Right forelimb (tissue), 1 donor: ENCODE measurements at places on chromosomes 16 and 17.

- DNase-seq: no peak
Measured at GRCh38 chr16:66927918-66928649, 2.7 kb upstream of the RRAD start.

GRCh38 chr16:22109258-22109898, 17.0 kb downstream of the VWA3A start:
- no peak for DNase-seq

- DNase-seq: peak; percentile 44
Measured at GRCh38 chr16:88007321-88007731, 56.1 kb downstream of the BANP start.

GRCh38 chr17:55284001-55284884, 19.5 kb downstream of the HLF start:
- no peak for DNase-seq

DNA sequence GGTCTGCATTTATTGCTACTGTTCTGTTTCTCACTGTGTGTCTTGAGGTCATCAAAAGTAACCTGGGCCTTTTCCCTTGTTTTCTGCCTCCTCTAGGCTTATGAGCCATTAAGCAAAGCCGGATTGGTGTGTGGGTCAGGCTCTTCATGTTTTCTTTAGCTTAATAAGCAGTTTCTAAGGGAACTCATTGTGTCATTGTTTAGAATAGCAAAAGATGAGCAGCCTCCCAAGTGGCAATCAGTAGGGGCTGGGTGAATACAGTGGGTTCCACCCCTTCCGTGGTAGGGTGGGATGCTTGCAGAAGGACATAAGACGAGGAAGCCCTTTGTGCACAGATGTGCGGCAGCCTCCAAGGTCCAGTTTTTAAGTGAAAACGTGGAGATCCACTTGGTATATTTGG, 34.5 kb downstream of the ABCC1 start:
- DNase-seq: no peak

DNA sequence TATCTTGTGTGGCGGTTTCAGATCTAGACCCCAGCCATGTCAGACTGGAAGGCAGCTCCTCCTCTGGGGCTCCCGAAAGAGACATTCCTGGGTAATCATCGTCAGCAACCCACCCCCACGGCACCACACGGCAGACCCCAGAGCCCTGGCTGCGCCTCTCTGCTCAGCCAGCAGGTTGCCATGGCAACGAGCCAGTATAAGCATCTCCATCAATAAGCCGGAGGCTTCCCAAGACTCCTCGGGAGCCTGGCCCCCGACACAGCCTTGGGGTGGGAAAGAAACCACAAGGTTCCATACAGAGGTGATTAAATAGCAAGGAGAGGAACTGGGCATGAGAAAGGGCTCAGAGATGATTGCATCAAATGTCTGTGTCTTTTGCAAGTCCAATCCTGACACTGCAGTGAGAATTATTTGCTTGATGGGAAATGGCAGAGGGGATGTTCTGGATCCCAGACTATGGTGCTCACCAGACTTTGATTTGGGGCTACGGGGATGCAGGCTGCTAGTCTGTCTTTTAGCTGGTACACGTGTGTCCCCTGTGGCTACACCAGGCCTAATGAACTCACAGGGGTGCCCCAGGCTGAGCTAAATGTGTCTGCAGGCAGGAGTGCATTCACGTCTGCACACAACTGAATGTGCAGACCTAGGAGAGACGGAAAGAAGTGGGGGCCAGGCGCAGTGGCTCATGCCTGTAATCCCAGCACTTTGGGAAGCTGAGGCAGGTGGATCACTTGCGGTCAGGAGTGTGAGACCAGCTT, 320.5 kb upstream of the TNRC6C start:
- DNase-seq: peak; percentile 51

GRCh38 chr17:49162866-49163265, 30.3 kb downstream of the B4GALNT2 start:
- DNase-seq: no peak

- no peak for DNase-seq
Measured at GRCh38 chr17:78174870-78175642, 6.7 kb downstream of the SYNGR2 start.

- no peak for DNase-seq
Measured at GRCh38 chr16:28845293-28845692, 855 bp downstream of the TUFM start.

GRCh38 chr16:75519175-75519574, 16.7 kb downstream of the CHST5 start:
- no peak for DNase-seq

GRCh38 chr17:42617956-42618431, 8.5 kb downstream of the TUBG1 start:
- no peak for DNase-seq

DNA sequence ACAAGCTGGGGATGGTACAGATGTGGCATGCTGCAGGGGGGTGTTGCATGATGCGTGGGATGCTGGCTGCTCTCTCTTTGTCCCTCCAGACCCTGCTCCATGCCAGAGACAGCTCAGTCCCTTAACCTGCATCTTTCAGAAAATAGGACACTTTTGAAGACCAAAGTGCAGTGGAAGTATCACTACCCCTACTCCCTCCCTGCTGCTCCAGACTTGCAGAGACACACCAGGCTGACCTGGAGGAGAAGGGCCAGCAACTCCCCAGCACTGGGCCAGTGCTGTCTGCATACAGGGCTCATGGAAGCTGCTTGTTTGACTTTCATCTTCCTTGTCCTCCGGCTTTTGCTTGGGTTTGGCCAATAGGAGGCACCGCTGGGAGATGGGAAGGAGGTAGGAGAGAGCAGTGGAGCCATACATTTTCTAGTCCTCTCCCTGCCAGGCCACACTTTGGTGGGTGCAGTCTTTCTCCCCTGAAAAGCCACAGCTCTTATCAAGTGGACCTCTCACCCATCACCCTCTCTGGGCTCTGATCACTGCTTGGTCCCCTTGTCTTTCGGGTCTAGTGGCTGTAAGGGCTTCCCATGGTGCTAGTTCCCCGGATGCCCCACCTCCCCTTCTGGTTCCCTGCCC, 46.1 kb upstream of the NKD1 start:
- no peak for DNase-seq

- no peak for DNase-seq
Measured at GRCh38 chr17:76704805-76705204, 6.0 kb downstream of the MXRA7 start.

GRCh38 chr17:9195961-9196670, 174.8 kb downstream of the NTN1 start:
- no peak for DNase-seq

GRCh38 chr16:4376126-4376892, 4.7 kb downstream of the VASN start:
- DNase-seq: peak; percentile 91

- no peak for DNase-seq
Measured at GRCh38 chr17:11244776-11245175, 3.8 kb downstream of the SHISA6 start.

- DNase-seq: no peak
Measured at GRCh38 chr16:5895137-5895536, 797.5 kb upstream of the EEF2KMT start.

- DNase-seq: peak; percentile 81
Measured at GRCh38 chr17:32111141-32111771, 31.0 kb upstream of the RHOT1 start.

- no peak for DNase-seq
Measured at GRCh38 chr17:71361656-71362450, 759.0 kb upstream of the SOX9 start.

GRCh38 chr16:11162586-11163268, 93.3 kb downstream of the SOCS1 start:
- DNase-seq: no peak

GRCh38 chr16:65833171-65833871, 533.2 kb upstream of the CDH5 start:
- no peak for DNase-seq

GRCh38 chr17:534071-534691, 180.5 kb downstream of the VPS53 start:
- DNase-seq: no peak

DNA sequence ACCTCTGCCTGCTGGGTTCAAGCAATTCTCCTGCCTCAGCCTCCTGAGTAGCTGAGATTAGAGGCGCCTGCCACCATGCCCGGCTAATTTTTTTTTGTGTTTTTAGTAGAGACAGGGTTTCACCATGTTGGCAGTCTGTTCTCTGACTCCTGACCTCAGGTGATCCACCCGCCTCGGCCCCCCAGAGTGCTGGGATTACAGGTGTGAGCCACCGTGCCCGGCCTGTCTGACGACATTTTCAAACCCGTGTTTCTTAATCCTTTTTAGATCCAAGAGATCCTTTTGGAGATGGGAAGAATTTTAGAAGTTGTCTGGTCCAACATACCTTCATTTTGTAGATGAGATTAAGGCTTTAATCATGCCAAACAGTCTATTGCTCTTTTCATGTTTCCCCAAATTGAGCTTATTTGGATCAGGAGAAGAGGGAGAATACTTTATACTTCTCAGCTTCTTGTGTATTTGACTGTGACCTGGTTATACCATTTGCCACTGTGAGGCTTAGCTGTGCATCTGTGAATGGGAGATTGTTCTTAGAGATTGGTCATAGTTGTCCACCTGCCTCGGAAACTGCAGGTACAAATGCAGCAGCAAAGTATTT, 25.8 kb downstream of the USP10 start:
- DNase-seq: no peak

DNA sequence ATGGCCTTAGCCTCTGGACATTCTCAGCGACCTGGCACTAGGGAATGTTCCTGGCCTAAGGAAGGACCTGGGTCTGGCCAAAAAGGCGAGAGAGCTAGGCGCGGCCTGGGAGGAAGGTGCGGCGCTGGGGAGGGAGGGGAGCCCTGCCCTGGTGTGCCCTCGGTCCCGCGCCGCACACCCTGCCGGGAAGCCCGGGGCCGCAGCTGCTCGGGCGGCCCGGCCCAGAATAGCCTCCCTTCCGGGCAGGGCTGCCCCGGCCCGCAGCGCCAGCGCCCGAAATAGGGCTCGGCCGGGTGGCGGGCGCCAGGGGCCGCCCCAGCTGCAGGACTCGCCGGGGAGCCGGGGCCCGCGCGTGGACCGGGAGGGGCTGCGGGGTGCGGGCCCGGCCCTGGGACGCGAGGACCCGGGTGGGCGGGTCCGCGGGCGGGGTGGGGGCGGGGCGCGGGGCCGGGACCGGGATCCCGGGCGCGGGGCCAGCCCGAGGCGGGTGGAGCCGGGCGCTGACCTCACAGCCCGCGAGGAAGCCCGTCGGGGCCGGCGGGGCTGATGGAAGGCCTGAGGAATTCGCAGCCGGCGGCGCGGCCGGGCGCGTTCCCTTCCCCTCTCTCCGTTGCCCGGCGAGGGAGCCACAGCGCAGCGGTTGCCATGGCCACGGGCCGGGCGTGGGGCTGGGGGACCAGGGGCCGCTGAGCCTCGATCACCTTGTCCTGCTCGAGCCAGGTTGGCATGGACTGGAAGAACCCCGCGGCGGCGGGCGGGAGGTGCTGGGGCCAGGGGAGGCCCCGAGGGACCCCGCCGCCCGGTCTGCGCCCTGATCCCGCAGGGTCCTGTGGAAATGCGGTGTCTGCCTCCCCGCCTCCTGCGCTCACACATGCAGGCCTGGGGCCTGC, 18.1 kb downstream of the SOCS3 start:
- peak; percentile 86 for DNase-seq

DNA sequence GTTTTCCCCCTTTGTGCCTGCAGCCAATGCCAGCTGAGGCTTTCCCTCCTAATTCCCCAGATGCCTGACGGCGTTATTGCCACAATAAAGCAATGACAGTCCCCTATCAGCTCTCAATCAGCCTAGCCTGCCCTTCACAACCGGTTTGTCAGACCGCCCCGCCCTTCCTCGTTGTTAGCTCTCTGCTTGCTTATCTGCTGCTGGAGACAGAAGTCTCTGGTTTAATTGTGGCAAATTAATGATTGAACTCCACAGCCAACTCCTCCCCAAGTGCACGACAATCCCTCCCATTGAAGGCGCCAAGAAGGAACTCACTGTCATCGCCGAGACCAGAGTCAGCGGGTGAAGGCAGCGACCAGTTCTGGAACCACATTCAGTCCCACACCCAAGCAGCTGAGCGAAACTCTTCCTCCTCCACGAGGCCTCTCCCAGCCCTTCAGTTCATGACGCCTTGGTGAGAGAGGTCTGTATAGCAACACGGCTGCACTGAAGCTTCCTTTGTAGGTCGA, 474.4 kb downstream of the SLC39A11 start:
- DNase-seq: no peak

- DNase-seq: no peak
Measured at GRCh38 chr17:13088666-13089065, 70.8 kb upstream of the ELAC2 start.

DNA sequence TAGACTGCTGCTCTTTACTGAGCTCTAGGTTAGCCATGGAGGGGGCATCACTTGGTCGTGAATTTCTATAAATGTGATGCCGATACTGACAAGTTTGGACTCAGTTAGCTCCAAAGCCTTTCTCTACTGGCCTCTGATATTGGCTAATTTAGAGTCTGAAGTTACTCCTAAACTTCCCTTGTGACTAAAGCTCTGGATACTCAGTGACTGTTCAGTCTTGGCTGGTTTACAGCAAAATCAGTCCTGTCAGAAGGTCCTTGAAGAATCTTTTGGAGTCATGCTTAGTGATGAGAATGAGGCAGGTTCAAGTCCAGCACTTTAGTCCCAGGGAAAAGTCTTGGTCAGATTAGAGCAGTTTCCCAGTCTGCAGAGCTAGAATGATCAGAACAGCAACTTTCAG, 197.5 kb upstream of the HS3ST4 start:
- no peak for DNase-seq

DNA sequence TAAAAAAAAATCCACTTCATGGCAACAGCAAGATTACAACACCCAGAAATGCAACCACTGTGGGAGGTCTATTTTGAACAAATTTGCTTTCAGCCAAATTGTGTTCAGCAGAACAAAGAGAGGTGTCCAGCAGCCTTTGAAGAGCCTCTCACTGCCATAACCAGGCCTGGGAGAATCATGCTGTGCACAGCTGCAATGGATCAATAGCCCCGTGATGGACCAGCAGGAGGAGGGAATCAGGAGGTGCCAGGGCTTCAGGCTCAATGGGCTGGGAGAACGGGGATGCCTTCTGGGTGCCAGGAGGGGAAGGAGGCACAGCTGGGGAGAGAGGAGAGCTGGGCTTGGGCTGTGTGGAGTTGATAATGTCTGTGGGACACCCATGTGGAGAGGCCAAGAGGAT, 366.2 kb upstream of the EEF2KMT start:
- no peak for DNase-seq

- no peak for DNase-seq
Measured at GRCh38 chr17:57606111-57606875, 138.8 kb downstream of the CCDC182 start.

DNA sequence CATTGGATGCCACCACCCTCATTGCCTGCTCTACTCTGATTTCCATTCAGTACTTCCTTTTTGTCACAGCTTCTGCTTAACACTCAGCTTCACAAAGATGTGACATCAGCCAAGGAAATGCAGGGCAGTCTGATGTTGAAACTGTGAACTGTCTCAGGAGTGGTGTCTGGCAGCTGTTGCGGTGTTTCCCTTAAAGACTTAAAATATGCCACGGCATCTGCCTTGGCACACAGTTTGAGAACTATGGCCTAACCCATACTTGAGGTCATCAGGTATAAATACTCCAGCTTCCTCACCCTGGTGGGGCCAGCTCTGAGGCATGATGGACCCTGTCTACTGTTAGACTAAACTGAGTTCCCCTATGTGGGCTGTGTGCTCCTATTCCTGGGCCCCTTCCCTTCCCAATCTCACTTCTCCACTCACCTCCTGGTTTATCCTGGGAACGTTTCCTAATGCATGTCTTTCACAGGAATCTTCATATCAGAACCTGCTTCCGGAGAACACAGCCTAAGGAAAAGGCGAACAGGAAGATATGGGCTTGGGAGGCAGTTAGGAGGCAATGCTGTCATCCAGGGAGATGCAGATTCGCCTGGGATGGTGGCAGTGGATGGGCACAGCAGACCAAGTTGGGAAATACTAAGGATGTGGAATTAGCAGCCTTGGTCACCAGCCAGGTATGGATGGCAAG, 96.5 kb downstream of the WSCD1 start:
- DNase-seq: no peak
